ENCODE measurements at places on chromosomes 16 and 17.

GRCh38 chr16:17518441-17518840, 47.7 kb upstream of the XYLT1 start:
- no peak for DNase-seq

- DNase-seq: no peak
Observed at GRCh38 chr17:43389046-43389947, 9.5 kb upstream of the ARL4D start.

GRCh38 chr16:26963109-26963508, 103.6 kb upstream of the C16orf82 start:
- no peak for DNase-seq

DNA sequence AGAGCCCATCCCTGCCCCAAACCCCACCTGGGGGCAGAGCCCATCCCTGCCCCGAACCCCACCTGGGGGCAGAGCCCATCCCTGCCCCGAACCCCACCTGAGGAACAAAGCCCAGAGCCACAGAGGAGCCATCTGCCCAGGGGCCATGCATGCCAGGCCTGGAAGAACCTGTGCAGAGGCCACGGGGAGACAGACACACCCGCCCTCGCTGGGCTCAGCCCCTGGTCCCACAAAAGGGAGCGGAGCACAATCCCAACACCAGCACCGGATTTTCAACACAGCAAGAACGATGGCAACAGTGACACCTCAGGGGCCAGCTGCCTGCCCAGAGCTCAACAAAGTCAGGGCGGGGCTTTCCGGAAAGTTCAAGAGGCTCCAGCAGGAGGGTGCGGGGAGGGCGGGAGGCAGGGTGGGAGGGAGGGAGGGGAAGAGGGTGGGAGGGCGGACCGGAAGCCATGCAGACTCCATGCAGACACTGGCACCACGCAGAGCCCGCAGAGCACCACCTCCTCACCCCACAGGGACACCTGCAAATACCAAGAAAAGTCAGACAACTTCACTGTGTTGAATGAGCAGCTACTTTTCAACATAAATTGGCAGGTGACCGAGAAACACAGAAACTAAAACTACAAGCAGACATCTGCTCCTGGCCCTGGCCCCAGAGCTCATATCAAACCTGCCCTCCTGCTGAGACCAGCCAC, 27.9 kb upstream of the C16orf95 start:
- no peak for DNase-seq

- no peak for DNase-seq
Observed at GRCh38 chr16:89697616-89698331, 3.7 kb downstream of the SPATA2L start.

- DNase-seq: no peak
Observed at GRCh38 chr17:68564415-68565111, 36.6 kb downstream of the FAM20A start.

GRCh38 chr16:57324749-57325148, 33.8 kb upstream of the CCL22 start:
- DNase-seq: no peak

- DNase-seq: no peak
Observed at GRCh38 chr16:65828296-65828695, 538.2 kb upstream of the CDH5 start.

DNA sequence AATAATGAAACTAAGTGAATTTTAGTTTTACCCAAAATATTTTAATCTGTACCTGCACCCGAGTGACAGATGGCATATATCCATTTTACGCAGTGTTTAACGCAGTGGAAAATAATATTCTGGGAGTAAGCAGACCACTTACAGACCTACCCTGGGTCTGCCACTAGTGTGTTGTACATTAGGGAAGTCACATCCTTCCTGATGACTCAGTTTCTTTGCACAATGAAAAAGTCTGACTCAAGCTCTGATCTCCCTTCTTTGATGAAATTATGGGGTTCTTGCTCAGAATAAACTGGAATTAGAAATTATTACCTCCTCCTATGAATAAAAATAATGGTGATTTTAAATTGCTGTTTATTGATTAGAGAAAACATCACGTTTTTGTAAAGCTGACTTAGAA, 123.2 kb upstream of the AXIN2 start:
- no peak for DNase-seq

DNA sequence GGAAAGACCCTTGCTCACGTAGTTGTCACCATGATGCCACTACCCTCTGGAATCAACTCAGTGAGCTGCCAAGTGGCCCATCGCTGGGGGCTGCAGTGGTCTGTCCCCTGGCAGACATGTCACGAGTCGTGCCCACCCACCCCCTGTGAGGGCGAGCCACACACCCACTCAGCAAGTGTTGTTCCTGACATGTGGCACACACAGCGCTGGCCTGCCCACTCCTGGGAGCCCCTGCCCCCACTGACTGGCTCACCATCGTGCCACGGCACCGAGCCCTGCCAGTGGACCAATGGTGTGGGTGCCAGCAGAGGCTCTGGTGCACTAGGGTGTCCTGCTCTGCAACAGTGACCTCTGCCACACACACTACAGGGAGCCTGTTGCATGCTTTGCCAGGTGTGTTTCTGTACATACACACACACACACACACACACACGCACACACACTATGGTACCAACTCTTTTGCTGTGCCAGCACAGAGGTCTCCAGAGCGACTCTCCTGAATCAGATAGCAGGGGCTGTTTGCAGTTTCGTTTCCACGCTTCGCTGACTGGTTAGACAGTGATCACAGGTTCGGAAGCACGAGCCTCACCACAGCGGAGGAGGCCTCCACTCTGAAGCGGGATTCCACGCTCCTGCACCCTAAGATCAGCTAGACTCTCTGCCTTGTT, 7.7 kb downstream of the RTN4RL1 start:
- DNase-seq: no peak

DNA sequence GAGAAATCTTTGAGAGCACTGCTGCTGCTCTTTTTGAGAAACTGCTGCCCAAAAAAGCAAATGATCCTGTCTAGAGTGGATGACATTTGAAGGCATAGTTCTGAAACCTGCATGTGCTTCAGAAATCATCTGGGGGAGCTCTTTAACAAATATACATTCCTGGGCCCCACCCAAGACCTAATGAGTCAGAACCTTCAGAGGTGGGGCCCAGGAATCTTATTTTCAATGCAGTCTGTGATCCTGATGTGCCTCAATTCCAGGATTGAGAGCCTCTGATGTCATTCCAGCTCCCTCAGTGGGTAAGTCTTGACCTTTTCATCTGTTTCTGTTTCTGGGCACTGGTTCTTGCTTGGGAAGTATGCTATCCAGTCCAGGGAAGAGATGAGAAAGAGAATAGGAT, 42.3 kb downstream of the HNF1B start:
- peak; percentile 41 for DNase-seq

DNA sequence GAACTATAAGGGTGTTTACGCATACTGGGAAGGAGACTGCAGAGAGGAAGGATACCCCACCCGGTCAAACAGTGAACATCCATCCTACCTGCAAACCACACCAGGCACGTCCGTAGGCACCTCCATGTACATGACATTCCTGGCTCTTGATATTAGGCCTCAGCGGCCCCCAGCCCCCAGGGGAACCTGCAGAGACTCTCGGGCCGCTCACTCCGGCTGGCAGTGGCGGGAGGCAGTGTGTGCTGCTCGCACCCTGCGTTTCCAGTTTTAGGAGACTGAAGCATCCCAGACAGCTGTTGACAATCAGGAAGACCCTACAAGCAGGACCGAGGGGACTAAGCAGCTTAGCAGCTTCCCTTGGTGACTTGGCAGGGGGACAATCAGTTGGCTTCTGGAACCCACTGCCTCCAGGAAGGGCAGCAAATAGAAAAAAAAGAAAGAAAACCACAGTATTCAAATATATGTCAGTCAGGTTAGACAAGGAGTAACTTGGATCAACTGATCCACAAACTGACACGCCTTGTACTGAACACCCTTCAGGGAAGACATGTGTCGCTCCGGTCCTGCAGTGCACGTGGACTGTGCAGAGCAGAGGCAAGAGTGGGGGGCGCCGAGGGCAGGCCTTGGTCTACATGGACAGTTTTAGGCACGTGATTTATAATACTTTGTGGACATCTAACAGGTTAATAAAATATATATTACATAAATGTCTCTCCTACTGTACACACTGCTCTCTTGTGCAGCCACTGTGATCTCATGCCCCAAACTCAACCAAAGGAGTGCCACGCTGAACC, 29.9 kb upstream of the CLEC18B start:
- no peak for DNase-seq

GRCh38 chr17:41686281-41686680, 2.4 kb upstream of the EIF1 start:
- no peak for DNase-seq

DNA sequence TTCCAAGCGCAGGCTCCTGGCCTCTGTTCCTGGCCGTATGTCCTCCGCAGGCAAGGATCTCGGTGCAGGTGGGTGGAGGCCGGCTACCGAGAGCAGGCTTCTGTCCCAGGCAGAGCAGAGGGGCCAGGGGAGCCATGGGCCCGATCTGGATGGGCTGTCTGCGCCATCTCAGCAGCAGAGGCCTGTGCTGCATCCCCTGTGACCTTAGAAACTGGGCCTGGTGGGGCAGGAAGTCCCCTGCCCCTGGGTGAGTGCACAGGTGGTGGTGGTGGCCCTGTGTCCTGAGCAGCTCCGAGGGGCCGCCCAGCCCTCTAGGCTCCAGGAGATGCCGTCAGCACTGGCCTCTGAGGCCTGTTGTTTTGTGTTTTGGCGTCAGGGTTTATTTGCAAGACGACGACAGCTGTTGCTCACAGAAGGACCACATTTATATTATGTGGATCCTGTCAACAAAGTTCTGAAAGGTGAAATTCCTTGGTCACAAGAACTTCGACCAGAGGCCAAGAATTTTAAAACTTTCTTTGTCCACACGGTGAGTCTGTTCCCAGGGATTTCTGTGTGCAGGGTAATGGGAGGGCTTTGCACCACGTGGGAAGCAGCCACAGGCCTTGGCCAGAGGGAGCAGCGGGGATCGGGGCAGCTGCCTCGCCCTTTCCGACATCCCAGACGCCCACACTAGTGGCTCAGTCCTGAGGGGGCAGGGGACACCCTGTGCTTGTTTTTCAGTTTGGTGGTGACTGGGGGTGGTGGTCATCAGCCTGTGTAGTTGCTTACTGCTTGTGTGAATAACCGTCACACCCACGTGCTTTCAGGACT, 59.1 kb downstream of the PDPK1 start:
- no peak for DNase-seq

DNA sequence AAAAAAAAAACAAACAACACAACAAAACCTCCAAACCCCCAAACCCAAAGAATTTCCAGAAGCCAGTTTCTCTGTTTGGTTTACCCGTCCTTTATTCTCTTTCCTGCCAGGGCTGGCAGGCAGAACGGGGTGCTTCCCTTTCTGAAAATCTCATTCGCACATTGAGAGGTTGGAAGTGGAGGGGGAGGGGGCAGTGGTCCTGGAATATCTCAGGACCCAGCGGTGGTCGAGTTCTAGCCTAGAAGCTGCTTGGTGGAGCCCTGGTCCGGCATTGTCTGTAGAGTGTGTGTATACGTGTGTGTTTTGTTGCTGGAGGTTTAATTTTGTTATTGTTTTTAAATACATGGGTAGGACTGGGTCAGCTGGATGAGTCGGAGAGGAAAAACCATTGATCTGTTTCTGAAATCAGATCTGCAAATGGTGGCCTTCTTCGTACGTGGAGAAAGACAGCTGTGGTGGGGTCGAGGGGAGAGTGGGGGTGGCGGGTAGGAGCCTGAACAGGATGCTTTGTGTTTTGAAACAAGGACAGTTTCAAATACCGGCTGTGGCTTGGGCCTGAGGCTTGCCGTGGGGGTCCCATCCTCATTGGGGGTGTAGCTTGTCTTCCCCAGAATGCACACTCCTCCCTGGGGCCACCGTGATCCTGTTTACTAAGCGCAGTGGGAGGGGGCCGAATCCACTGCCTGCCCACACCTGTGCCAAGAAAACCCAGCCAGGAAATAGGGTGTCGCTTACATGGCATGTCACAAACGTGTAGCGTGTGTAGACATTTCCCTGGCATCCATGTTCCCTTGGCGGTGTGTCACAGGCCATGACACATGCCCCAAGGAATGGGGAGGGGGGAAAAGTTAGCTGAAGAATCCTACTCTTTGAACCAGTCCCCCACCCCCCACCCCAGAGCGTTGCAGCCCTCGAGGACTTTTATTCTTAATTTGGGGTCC, 1.6 kb downstream of the CMIP start:
- no peak for DNase-seq

DNA sequence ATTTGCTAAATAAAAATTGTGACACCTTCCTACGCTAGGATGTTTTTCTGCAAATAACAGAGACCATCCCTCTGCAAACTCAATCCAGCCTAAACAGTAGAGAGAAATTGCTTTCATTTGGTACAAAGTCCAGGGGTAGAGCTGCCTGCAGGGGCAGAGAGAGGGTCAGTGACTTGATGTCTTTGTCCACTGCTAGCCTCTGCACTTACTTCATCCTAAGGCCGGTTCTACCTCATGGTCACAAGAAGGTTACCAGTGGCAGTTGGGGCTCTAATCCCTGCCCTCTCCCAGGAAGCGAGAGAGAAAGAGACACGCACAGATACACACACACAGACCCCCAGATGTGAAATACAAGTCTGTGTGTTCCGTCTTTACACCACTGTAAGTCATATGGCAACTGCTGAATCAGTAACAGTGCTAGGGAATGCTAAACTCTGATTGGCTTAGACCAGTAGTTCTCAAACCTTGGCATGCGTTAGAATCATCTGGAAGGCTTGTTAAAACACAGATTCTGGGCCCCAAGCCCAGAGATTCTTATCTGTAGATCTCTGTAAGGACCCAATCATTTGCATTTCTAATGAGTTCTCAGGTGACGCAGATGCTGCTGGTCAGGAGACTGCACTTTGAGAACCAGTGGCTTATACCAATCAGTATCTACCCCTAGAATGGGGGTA, 13.1 kb upstream of the LPCAT2 start:
- DNase-seq: no peak

GRCh38 chr16:2919511-2920255, 8.0 kb downstream of the FLYWCH1 start:
- peak; percentile 34 for DNase-seq

Data from AG04450 (cell line).